Activated CD8-positive, alpha-beta T cell treated with anti-CD3 and anti-CD28 coated beads for 36 hours (primary cell): ENCODE measurements at places on chromosomes 11 and 22. TPM values are rescaled to one million over a fixed set of nuclear protein-coding genes. Genes with fewer than 3 reads are reported as not detected.
A peak's percentile ranks its signal among the peaks of the same experiment; 100 is the strongest.

DNA sequence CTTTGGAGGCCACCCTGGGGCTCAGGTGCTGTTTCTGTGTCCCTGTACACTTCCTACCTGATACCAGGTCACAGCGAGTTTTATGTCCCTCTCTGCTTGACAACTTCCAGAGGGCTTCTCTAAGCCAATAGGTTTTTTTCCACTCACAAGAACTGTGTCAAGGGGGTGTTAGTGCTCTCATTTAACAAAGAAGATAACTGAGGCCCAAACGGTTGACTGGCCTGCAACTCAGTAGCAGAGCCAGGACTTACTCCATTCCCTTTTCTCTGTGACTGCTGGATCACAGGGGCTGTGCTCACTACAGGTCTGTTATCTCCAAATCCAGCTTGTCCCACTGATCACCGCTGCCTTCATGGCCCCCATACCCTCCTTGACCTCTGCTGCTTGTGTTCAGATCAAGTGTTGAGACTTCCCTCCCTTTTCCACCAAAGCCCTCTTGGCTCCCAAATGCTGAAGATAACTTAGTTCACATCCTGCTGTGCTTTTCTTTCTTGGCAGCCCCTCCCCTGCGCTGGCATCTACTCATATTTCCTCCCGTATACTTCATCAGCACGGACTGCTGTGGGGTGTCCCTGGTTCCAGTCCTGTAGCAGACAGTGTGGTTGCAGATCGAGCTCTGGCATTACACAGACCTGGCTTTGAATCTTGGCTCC, 41.3 kb downstream of the POU2F3 start:
- H3K4me3 ChIP-seq = no peak overlapping the region
- DNase-seq = no peak
- no peak overlapping the region for H3K27ac ChIP-seq

- DNase-seq = no peak
- no peaks in the 10 kb centered on the region for H3K27me3 ChIP-seq
- no peak overlapping the region for H3K4me3 ChIP-seq
- no peaks in the 10 kb centered on the region for H3K36me3 ChIP-seq
- H3K27ac ChIP-seq = no peak overlapping the region
- H3K4me1 ChIP-seq = no peaks in the 10 kb centered on the region
Measured at GRCh38 chr11:24793479-24793878, 296.6 kb downstream of the LUZP2 start.

DNA sequence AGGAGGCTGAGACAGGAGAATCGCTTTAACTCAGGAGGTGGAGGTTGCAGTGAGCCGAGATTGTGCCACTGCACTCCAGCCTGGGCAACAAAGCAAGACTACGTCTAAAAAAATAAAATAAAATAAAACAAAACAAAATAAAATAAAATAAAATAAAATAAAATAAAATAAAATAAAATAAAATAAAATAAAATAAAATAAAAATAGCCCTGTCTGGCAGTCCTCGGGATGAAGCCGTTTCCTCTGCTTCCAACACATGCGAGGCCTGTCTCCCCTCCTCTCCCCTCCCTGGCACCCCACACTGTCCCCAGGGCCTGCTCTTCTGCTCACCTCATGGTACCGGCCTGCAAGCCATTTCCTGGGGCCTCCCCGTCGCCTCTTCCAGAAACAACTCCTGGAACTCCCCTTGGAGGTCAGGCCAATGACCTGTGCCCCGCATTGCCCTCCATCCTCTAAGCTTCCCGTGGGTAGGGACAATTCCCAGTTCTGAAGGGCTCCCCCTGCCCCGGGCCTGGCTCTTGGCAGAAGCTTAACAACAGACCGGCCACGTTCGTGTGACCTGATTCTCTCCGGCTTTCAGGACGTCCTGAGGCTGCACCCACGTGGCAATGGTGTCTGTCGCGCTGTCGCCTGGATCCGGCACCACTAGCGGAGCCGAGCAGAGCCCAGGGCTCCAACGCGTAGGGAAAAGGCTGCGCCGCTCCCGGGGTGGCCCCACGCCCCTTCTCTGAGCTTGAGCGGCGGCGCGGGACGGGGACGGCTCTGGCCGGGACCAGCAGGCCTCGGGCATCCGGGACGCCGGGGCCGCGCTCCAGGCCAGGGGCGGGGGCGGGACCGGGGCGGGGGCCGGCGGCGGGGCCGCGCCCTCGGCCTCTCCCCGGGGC, 456 bp upstream of the PARVB start:
- peaks cover 7% of the 10 kb centered on the region for H3K27me3 ChIP-seq
- peak overlapping the region; percentile 89 for H3K4me3 ChIP-seq
- H3K4me1 ChIP-seq = peaks cover 43% of the 10 kb centered on the region
- DNase-seq = peak; percentile 62
- peaks cover 32% of the 10 kb centered on the region for H3K36me3 ChIP-seq
- H3K27ac ChIP-seq = peak overlapping the region; percentile 89

DNA sequence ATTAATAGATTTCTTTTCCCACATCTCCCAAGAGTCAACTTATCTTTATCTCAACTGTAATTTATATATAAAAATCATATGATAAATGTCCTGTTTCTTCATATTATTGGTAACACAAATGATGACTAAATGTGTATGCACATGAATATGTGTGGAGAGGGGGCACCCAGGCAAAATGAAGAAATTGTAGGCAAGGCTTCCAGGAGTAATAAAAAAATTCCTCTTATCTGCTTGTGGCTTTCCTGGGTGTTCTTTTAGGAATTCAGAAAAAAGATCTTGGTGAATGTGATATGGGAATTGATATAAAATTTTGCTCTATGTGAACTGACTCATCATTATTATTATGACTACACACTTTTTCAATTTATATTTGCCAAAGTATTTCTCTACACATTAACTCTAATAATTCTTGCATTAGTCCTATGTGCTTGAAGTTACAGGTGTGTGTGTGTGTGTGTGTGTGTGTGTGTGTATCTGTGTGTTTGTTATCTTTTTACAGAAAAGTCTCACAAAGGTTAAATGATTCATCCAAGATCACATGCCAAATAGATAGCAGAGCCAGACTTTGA, 197.8 kb downstream of the SOX6 start:
- no peaks in the 10 kb centered on the region for H3K27me3 ChIP-seq
- no peaks in the 10 kb centered on the region for H3K4me1 ChIP-seq
- no peaks in the 10 kb centered on the region for H3K36me3 ChIP-seq
- no peak for DNase-seq
- no peak overlapping the region for H3K27ac ChIP-seq

DNA sequence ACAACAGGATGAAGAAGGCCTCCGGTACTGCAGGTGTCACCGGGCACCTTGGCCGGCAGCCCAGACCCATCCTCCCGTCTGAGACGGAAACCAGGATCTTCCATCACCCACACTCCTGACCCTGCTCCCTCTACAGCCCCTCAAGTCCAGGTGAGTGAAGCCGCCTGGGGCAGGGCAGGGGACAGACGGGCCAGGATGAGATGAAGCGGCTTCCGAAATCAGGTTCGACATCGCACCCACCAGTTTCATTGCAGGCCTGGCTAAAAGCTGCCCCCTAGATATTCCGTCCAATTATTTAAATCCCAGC, 639.1 kb downstream of the TBC1D22A start:
- H3K4me1 ChIP-seq = no peaks in the 10 kb centered on the region
- DNase-seq = no peak
- no peak overlapping the region for H3K27ac ChIP-seq
- no peak overlapping the region for H3K4me3 ChIP-seq
- peaks cover 1% of the 10 kb centered on the region for H3K27me3 ChIP-seq

GRCh38 chr22:30305906-30306626, 16.8 kb upstream of the CASTOR1 start:
- peaks cover 95% of the 10 kb centered on the region for H3K4me1 ChIP-seq
- peak overlapping the region; percentile 96 for H3K27ac ChIP-seq
- no peaks in the 10 kb centered on the region for H3K27me3 ChIP-seq
- peak overlapping the region; percentile 67 for H3K4me3 ChIP-seq

GRCh38 chr11:61709110-61709509, 28.9 kb downstream of the DAGLA start:
- DNase-seq = no peak
- H3K4me3 ChIP-seq = no peak overlapping the region
- H3K36me3 ChIP-seq = no peaks in the 10 kb centered on the region
- no peaks in the 10 kb centered on the region for H3K27me3 ChIP-seq

GRCh38 chr11:62108971-62109404, 14.8 kb upstream of the INCENP start:
- no peak for DNase-seq
- H3K27me3 ChIP-seq = no peaks in the 10 kb centered on the region
- peaks cover 16% of the 10 kb centered on the region for H3K4me1 ChIP-seq
- H3K27ac ChIP-seq = no peak overlapping the region

- H3K27me3 ChIP-seq = no peaks in the 10 kb centered on the region
- H3K36me3 ChIP-seq = peaks cover 7% of the 10 kb centered on the region
- DNase-seq = no peak
Measured at GRCh38 chr11:72985645-72986044, 156.5 kb downstream of the FCHSD2 start.

GRCh38 chr11:27107548-27107947, 66.9 kb downstream of the BBOX1 start:
- no peak for DNase-seq
- no peak overlapping the region for H3K27ac ChIP-seq
- no peaks in the 10 kb centered on the region for H3K4me1 ChIP-seq
- H3K36me3 ChIP-seq = no peaks in the 10 kb centered on the region
- no peaks in the 10 kb centered on the region for H3K27me3 ChIP-seq
- no peak overlapping the region for H3K4me3 ChIP-seq

GRCh38 chr11:44140805-44141204, 45.3 kb downstream of the EXT2 start:
- no peaks in the 10 kb centered on the region for H3K4me1 ChIP-seq
- no peaks in the 10 kb centered on the region for H3K27me3 ChIP-seq
- H3K36me3 ChIP-seq = peaks cover 10% of the 10 kb centered on the region
- no peak for DNase-seq

- DNase-seq = no peak
- no peaks in the 10 kb centered on the region for H3K4me1 ChIP-seq
- no peaks in the 10 kb centered on the region for H3K36me3 ChIP-seq
- H3K4me3 ChIP-seq = no peak overlapping the region
- H3K27ac ChIP-seq = no peak overlapping the region
- peaks cover 5% of the 10 kb centered on the region for H3K27me3 ChIP-seq
Measured at GRCh38 chr11:130706572-130706971, 209.7 kb downstream of the SNX19 start.

DNA sequence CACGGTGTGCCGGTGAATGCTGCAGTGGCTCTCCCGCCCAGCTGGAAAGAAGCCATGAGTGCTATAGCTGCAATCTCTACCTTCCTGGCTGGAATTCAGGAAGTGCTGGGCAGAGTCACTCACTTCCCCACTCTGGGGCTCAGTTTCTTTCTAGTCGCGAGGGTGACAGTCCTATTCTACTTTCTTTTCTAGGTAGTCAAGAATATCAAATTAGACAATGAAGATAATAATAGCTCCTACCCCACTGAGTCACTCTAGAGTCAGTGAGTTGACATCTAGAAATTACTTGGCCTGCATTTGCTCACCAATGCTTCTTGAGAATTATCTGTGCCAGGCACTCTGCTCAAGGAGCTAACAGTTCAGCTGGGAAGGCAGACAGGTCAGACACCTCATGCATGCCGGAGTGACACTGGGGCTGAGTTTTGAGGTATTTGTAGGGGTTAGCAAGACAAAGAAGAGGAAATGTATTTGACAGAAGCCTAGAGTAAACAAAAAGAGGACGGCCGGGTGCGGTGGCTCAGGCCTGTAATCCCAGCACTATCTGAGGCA, 3.2 kb downstream of the CENPM start:
- H3K27me3 ChIP-seq = no peaks in the 10 kb centered on the region
- H3K27ac ChIP-seq = peak overlapping the region; percentile 60
- H3K36me3 ChIP-seq = peaks cover 67% of the 10 kb centered on the region
- peak overlapping the region; percentile 42 for H3K4me3 ChIP-seq
- no peak for DNase-seq
- peaks cover 66% of the 10 kb centered on the region for H3K4me1 ChIP-seq

DNA sequence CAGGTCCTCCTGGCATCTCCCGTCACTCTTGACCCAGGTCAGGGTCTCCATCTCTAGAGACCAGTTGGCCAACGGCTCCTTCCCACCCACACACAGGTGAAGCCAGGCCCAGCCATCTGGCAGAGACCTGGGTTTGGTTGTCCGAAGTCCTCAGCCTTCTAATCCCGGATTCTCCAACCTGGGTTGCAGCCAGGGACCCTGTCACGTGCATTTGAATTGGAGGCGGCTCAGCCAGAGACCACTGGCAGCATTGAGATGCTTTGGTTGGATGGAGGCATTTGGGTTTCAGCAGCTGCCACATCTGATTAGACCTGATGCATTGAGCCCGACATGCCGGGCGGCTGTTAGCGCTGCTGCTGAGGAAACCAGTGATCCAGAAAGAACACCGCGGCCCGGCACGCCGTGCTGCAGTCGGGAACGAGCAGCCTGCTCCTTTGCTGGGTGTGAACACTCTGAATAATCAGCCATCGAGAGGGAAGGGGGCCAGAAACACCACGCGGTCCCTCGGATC, 163.2 kb downstream of the BRD1 start:
- no peak overlapping the region for H3K4me3 ChIP-seq
- no peak for DNase-seq
- peaks cover 7% of the 10 kb centered on the region for H3K27me3 ChIP-seq
- H3K4me1 ChIP-seq = peaks cover 26% of the 10 kb centered on the region
- no peaks in the 10 kb centered on the region for H3K36me3 ChIP-seq

- H3K27ac ChIP-seq = no peak overlapping the region
- H3K36me3 ChIP-seq = no peaks in the 10 kb centered on the region
- H3K27me3 ChIP-seq = no peaks in the 10 kb centered on the region
- no peak for DNase-seq
Measured at GRCh38 chr11:16337421-16338213, 18.7 kb downstream of the SOX6 start.

GRCh38 chr11:75667831-75668450, 897 bp downstream of the MAP6 start:
- H3K27ac ChIP-seq = no peak overlapping the region
- peaks cover 67% of the 10 kb centered on the region for H3K27me3 ChIP-seq
- peak overlapping the region; percentile 68 for H3K4me3 ChIP-seq
- H3K36me3 ChIP-seq = no peaks in the 10 kb centered on the region

DNA sequence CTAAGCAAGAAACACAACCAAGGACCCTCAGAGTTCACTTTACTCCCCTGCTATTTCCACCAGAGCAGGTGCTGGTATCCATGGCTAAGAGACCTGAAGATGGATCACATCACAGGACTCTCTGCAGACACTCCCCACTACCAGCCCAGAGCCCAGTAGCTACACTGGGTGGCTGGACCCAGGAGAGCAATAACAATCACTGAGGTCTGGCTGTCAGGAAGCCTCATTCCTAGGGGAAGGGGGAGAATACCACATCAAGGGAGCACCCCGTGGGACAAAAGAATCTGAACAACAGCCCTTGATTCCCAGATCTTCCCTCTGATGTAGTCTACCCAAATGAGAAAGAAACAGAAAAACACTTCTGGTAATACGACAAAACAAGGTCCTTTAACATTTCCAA, 9.0 kb upstream of the MMP7 start:
- H3K36me3 ChIP-seq = no peaks in the 10 kb centered on the region
- H3K4me1 ChIP-seq = no peaks in the 10 kb centered on the region
- no peak for DNase-seq
- H3K27ac ChIP-seq = no peak overlapping the region
- no peak overlapping the region for H3K4me3 ChIP-seq
- H3K27me3 ChIP-seq = peaks cover 3% of the 10 kb centered on the region

- H3K4me1 ChIP-seq = no peaks in the 10 kb centered on the region
- no peak overlapping the region for H3K27ac ChIP-seq
- H3K36me3 ChIP-seq = no peaks in the 10 kb centered on the region
- no peaks in the 10 kb centered on the region for H3K27me3 ChIP-seq
Measured at GRCh38 chr11:42329929-42330565, 870.6 kb upstream of the LRRC4C start.

OR52I1 gene
- total RNA-seq = not detected

BATF2 gene
- not detected for total RNA-seq

KCNQ1OT1 gene
- 0.23 TPM for total RNA-seq

KRTAP5-10 gene
- total RNA-seq = not detected

KIAA1671 gene
- 6.5 TPM for total RNA-seq

LRRC74B gene
- total RNA-seq = not detected

NEFH gene
- total RNA-seq = 7.5 TPM

ZDHHC8 gene
- 44.5 TPM for total RNA-seq

TRIM29 gene
- not detected for total RNA-seq
